ENCODE measurements at places on chromosomes 2 and 18. TPM values are rescaled to one million over a fixed set of nuclear protein-coding genes. Genes with fewer than 3 reads are reported as not detected.

- peak overlapping the region; percentile 96 for H3K27ac ChIP-seq
- H3K4me3 ChIP-seq: peak overlapping the region; percentile 19
- no peak for DNase-seq
- peaks cover 27% of the 10 kb centered on the region for H3K4me1 ChIP-seq
Observed at GRCh38 chr18:48997985-48998831, 47.4 kb upstream of the SMAD7 start.

Gene ABHD1
- total RNA-seq: 0.94 TPM

Gene NYAP2
- not detected for total RNA-seq

GRCh38 chr2:43238813-43239212 lies 12.4 kb upstream of the ZFP36L2 start:
- peaks cover 21% of the 10 kb centered on the region for H3K4me1 ChIP-seq
- peak overlapping the region; percentile 24 for H3K27ac ChIP-seq
- no peak overlapping the region for H3K4me3 ChIP-seq
- H3K36me3 ChIP-seq: no peaks in the 10 kb centered on the region
- no peaks in the 10 kb centered on the region for H3K27me3 ChIP-seq

DNA sequence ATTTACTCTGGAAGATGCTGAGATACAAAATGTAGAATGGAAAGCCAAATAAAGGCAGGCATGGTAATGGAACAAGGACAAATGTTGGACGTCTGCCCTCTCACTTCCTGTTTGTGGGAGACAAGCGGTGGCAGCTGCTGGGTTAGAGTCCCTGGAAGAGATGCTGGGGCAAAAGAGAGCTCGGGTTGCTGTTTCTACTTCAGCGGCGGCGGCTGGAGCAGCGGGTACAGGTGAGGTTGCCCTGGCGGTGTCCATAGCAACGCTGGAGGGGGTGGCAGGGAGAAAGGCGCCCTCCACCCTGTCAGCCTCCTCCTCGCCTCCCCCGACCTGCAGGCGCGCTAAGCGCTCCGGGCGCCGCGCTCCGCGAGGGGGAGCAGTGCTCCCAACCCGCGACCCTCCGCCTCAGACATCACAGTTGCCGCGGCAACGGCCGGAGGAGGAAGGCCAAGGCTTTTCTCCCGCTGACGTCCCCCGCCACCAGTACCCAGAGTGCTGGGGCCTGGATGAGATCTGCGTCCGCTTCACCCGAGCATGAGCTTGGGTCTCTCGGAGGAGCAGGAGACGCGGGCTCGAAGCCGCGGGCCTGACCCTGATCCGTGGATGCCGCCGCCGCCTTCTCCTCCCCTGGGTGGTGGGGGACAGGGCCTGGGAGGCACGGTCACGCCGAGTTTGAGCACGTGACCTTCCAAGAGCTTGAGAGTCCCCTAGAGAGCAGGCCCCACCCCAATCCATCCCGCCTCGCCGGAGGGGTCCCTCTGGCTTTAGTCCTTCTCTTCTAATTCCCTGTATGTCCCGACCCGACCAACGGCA lies 65.6 kb downstream of the NOL4 start:
- H3K4me1 ChIP-seq: no peaks in the 10 kb centered on the region
- DNase-seq: no peak
- H3K4me3 ChIP-seq: no peak overlapping the region

- no peaks in the 10 kb centered on the region for H3K36me3 ChIP-seq
- no peak for DNase-seq
- no peak overlapping the region for H3K4me3 ChIP-seq
- H3K27ac ChIP-seq: no peak overlapping the region
- no peaks in the 10 kb centered on the region for H3K27me3 ChIP-seq
- H3K4me1 ChIP-seq: no peaks in the 10 kb centered on the region
Observed at GRCh38 chr2:217069263-217070042, 209.6 kb upstream of the TNP1 start.

DNA sequence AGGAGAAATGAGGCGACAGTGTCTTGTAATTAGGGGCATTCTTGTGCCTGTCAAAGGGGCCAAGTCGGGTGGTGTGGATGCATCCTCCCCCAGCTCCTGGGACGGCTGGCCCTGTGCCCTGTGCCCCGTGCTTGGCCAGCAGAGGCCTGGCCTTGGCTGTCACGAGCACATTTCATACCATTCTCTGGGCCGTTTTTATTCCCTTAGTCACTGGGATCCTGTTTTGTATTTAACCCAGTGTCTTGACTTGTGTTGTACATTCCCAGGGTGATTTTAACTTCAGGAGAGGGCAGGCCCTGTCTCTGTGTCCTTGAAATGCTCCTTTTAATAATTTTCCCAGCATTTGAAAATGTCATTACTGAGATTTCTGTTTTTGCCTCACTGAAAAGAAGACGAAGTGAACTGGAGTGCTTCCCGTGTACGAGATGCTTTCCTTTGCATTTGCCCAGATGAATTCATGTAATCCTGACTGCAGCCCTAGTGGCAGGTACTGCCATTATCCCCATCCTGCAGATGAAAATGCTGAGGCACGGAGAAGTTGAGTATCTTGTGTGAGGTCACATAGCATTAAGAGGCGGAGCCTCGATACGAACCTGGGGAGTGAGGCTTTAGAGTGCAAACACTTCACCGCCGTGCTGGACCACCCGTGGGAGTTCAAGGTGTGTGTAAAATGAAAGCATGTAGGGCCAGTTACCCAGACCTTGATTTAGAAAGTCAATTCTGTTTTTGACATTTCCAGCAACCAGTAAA lies 57.0 kb downstream of the SH3RF3 start:
- H3K4me1 ChIP-seq: no peaks in the 10 kb centered on the region
- no peaks in the 10 kb centered on the region for H3K36me3 ChIP-seq
- peaks cover 40% of the 10 kb centered on the region for H3K27me3 ChIP-seq
- H3K27ac ChIP-seq: no peak overlapping the region

GRCh38 chr2:11554399-11554716 lies 20.5 kb downstream of the GREB1 start:
- DNase-seq: no peak
- H3K4me3 ChIP-seq: peak overlapping the region; percentile 22
- H3K36me3 ChIP-seq: peaks cover 2% of the 10 kb centered on the region
- H3K27me3 ChIP-seq: peaks cover 70% of the 10 kb centered on the region
- no peak overlapping the region for H3K27ac ChIP-seq
- H3K4me1 ChIP-seq: peaks cover 5% of the 10 kb centered on the region

DNA sequence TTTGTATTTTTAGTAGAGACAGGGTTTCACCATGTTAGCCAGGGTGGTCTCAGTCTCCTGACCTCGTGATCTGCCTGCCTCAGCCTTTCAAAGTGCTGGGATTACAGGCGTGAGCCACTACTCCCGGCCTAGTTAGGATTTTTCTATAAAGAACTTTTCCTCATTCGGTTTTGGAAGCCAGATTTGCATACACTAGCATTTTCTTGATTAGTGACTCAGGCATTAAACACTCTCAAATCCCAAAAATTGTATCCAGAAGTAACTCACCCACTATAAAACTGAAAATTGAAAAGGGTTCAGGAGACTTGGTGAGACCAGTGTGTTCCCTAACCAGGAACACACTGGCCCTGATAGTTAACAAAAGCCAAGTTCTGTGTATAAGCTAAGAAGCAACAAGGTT lies 25.2 kb downstream of the EIF2AK3 start:
- H3K27me3 ChIP-seq: no peaks in the 10 kb centered on the region
- DNase-seq: no peak
- H3K36me3 ChIP-seq: peaks cover 2% of the 10 kb centered on the region

GRCh38 chr2:20588918-20589871 lies 61.7 kb downstream of the HS1BP3 start:
- H3K27me3 ChIP-seq: no peaks in the 10 kb centered on the region
- peaks cover 9% of the 10 kb centered on the region for H3K4me1 ChIP-seq
- no peak overlapping the region for H3K27ac ChIP-seq
- no peak for DNase-seq

Gene POTEC
- total RNA-seq: not detected

- H3K27me3 ChIP-seq: peaks cover 14% of the 10 kb centered on the region
- no peak for DNase-seq
- no peak overlapping the region for H3K4me3 ChIP-seq
- H3K27ac ChIP-seq: no peak overlapping the region
- no peaks in the 10 kb centered on the region for H3K4me1 ChIP-seq
Observed at GRCh38 chr2:60339286-60339685, 214.2 kb downstream of the BCL11A start.

Gene GALNT14
- total RNA-seq: not detected

- no peaks in the 10 kb centered on the region for H3K36me3 ChIP-seq
- DNase-seq: no peak
- H3K4me3 ChIP-seq: no peak overlapping the region
- H3K4me1 ChIP-seq: peaks cover 23% of the 10 kb centered on the region
- H3K27me3 ChIP-seq: no peaks in the 10 kb centered on the region
Observed at GRCh38 chr2:127377262-127377661, 10.5 kb downstream of the MAP3K2 start.

Gene ANKRD36C
- 93.0 TPM for total RNA-seq

DNA sequence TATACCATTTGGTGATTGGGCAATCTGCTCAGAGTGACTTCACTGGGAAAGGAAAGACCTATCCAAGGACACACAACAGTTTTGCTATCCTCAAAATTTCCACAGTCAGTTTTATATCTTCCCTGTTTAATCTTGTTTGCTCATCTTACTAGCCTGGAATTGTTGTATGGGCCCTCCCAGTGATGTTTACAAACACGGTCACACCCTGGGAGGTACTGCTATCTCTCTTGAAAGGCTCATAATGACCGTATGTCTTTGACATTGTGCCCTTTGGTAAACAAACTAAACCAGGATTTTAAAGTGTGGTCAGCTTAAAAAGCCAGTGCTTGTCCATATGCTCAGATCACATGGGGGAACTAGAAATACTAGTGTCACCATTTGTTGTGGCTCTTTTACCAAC lies 277.0 kb downstream of the CDH2 start:
- H3K27ac ChIP-seq: no peak overlapping the region
- H3K36me3 ChIP-seq: no peaks in the 10 kb centered on the region
- H3K27me3 ChIP-seq: no peaks in the 10 kb centered on the region
- no peak for DNase-seq
- no peaks in the 10 kb centered on the region for H3K4me1 ChIP-seq

Gene ABCG5
- total RNA-seq: not detected

Gene ERBB4
- not detected for total RNA-seq

Gene TMEM200C
- total RNA-seq: not detected

DNA sequence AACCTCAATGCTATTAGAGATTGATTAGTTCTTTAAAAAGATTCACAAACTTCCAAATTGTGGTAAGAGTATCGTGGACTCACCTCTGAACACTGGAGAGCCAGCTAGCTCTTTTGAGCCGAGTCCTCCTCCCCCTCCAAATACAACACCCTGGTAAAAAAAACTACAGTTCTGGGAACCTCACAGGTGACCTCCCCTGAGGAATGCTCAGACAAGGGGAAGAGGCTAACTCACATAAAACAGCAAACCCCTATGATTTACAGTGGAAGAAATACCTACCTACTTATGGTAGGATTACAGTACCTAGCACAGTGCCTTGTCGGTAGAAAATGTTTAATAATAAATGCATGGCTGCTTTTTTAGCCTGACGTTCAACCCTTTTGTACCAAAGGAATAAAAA lies 8.4 kb downstream of the ZNF24 start:
- H3K4me3 ChIP-seq: no peak overlapping the region
- no peak for DNase-seq
- H3K27ac ChIP-seq: no peak overlapping the region
- H3K36me3 ChIP-seq: peaks cover 16% of the 10 kb centered on the region

DNA sequence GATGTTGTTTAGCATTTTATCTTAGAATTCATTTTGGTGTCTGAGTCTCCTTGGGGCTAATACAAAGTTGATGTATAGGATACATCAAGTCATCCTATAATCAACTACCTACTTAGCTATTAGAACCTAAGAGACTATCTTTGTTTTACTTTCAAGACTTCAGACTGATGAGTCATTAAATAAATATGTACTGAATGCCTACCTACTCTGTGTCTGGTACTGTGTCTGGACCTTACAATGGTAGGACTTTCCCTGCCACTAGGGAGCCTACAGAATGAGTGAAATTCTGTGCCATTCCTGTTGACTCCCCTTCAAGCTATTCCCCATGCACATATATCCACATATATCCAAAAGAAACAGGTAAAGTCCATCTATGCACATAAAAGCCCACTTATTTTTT lies 114.5 kb downstream of the ERBB4 start:
- H3K36me3 ChIP-seq: no peaks in the 10 kb centered on the region
- no peak overlapping the region for H3K4me3 ChIP-seq
- no peak overlapping the region for H3K27ac ChIP-seq
- DNase-seq: no peak

Gene CRYGC
- not detected for total RNA-seq

DNA sequence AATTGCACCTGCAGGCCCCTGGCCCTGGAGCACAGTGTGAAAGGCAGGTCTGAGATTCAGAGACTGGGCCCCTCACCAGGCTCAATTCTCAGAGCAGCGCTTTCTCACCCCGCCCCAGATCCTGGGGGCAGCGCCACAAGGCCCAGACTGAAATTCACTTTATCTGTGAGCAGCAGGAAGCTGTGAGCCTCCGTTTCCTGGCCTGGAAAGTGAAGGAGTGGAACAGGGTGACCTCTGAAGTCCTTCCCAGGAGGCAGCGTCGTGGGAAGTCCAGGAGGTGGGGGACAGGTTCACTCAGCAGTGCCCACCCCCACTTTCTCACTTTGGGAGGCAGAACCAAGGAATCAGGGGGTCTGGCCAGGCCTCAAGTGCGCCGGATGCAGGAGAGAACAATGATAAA lies 235.4 kb downstream of the NDUFA10 start:
- peaks cover 5% of the 10 kb centered on the region for H3K27me3 ChIP-seq
- no peak overlapping the region for H3K27ac ChIP-seq
- no peak for DNase-seq
- no peaks in the 10 kb centered on the region for H3K36me3 ChIP-seq
- H3K4me3 ChIP-seq: no peak overlapping the region

- H3K27ac ChIP-seq: no peak overlapping the region
- H3K27me3 ChIP-seq: peaks cover 39% of the 10 kb centered on the region
- H3K4me1 ChIP-seq: no peaks in the 10 kb centered on the region
- peaks cover 9% of the 10 kb centered on the region for H3K36me3 ChIP-seq
- no peak overlapping the region for H3K4me3 ChIP-seq
Observed at GRCh38 chr2:54738281-54738680, 14.8 kb downstream of the EML6 start.

- no peak overlapping the region for H3K4me3 ChIP-seq
- no peaks in the 10 kb centered on the region for H3K27me3 ChIP-seq
- no peaks in the 10 kb centered on the region for H3K36me3 ChIP-seq
- H3K4me1 ChIP-seq: no peaks in the 10 kb centered on the region
- H3K27ac ChIP-seq: no peak overlapping the region
Observed at GRCh38 chr2:164281896-164282295, 339.4 kb downstream of the GRB14 start.

DNA sequence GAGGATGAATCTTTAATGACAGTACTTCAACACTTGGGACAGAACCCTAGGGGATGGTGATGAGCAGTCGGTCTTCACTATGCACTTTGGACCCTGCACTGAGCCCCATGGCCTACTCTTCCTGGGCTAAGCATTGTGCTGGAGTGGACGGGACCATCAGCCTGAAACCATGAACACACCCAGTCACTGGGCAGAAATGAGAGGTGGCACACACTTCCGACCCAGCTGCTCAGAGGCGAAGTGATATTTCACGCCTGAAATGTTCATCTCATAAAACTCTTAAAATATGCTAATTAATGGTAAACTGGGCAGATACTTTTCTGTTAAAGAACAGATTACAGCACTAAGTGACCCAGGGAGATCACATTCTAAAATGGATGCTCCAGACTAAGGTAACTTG lies 150.3 kb upstream of the NDUFV2 start:
- H3K27ac ChIP-seq: no peak overlapping the region
- peaks cover 5% of the 10 kb centered on the region for H3K4me1 ChIP-seq
- no peak for DNase-seq
- H3K4me3 ChIP-seq: no peak overlapping the region

- H3K4me1 ChIP-seq: no peaks in the 10 kb centered on the region
- H3K27me3 ChIP-seq: no peaks in the 10 kb centered on the region
- H3K36me3 ChIP-seq: no peaks in the 10 kb centered on the region
- H3K27ac ChIP-seq: no peak overlapping the region
Observed at GRCh38 chr2:34670482-34670881, 1071.4 kb upstream of the FAM98A start.

GRCh38 chr2:123961576-123961975 lies 63.5 kb upstream of the CNTNAP5 start:
- H3K4me1 ChIP-seq: no peaks in the 10 kb centered on the region
- DNase-seq: no peak
- H3K27ac ChIP-seq: no peak overlapping the region
- no peaks in the 10 kb centered on the region for H3K27me3 ChIP-seq
- no peak overlapping the region for H3K4me3 ChIP-seq
